RWPE1 (cell line): ENCODE measurements at places on chromosomes 2 and 18.

GRCh38 chr2:96083989-96084857 is 32.1 kb downstream of the ADRA2B start:
- no peak for DNase-seq

GRCh38 chr2:30038419-30038818 is 108.4 kb upstream of the YPEL5 start:
- DNase-seq: no peak

GRCh38 chr18:50716902-50717301 is 102.9 kb downstream of the MRO start:
- no peak for DNase-seq

- DNase-seq: no peak
These were observed 280.3 kb upstream of the TRIB2 start for GRCh38 chr2:12436483-12436882.
